Panc1 (cell line): ENCODE measurements at places on chromosomes 16 and 17.
A peak's percentile ranks its signal among the peaks of the same experiment; 100 is the strongest.

DNA sequence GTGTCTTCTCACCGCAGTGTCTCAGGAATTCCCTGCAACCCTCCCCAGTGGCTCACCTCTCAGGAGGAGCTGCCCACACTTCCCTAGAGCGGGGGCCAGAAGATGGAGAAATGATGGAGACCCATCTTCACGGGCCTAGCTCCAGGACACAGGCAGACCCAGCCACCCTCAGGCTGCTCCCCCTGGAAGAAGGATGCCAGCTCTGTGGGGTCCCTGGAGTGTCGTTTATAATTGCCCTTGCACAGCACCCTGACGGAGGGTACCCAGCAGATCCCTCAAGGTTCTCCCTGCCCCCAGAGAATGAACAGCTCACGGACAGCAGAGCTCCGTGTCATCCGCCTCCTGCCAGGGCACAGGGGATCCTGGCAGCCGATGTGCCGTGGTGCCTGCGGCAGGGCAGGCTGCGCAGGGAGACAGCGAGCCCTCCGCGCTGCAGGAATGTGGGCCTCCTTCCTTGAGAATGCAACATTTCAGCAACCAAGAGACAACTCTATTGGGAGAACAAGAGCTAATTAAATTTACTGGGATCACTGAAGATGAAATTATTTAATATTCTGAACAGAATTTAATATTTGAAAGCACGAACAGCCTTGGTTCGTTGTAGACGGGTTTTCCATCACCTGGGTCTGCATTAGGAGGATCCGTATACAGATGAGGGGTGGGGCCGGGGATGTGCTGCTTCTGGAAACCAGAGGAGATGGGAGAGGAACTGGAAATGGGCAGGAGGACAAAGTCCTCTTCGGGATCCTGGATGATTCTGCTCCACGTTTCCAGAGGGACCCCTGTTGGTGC lies 21.0 kb upstream of the RBFOX3 start:
- no peak for DNase-seq

DNA sequence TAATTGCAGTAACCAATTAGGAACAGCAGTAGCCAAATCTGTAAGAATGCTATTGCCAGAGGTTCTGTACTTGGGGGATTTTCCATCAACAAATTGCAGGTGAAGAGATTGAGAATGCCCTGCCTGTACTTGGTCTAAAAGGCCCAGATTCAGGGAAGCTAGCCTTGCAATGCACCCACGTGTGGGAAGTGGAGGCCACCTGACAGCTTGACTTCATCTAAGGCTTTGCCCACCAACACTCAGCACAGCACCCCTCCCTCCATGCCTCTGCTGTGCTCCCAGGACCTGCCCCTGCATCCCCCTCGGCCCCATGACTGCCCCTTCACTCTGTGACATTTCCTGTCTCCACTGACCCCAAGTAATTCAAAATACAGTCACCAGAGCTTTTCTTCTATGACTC lies 79.1 kb upstream of the CDH5 start:
- DNase-seq, result no peak

GRCh38 chr17:60934723-60935122 lies 257.1 kb downstream of the BCAS3 start:
- no peak for DNase-seq

DNA sequence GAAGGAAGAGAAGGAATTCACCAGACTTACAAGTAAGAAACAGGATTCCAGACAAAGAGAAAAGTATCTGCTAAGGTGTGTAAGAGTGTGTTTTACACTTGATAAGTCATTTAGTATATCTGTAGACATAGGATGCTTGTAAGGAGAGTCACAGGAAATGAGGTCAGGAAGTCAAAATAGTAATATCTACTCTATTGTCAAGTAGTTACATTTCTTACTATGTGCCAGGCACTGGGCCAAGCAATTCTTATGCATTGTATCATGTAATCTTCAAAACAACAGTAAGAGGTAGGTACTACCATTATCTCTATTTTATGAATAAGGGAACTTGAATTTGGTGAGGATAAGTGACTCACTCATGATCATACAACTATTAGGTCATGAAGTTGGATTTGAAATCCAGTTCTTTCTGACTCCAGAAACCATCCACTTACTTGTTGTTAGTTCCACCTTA lies 129.1 kb downstream of the SNX11 start:
- DNase-seq, result no peak

DNA sequence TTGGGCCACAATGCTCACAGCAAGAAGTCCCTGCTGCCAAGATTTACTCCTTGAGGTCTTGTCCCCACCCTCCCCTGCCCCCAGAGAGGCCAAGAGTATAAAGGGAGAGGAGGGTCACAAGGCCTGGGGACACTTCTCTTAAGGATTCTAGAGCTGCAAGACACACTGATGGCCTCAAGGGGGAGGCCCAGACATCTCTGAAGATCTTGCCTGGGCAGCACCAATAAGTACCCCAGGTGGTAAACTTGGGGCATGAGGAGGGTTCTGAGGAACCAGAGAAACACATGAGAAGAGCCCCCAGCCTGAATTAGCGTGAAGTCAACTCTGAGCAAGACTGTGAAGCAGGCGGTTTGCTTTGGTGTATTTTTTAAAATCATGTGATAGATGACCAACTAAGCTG lies 26.8 kb upstream of the MTMR4 start:
- DNase-seq, result no peak

GRCh38 chr16:10978871-10979446 lies 34.6 kb downstream of the CLEC16A start:
- no peak for DNase-seq

DNA sequence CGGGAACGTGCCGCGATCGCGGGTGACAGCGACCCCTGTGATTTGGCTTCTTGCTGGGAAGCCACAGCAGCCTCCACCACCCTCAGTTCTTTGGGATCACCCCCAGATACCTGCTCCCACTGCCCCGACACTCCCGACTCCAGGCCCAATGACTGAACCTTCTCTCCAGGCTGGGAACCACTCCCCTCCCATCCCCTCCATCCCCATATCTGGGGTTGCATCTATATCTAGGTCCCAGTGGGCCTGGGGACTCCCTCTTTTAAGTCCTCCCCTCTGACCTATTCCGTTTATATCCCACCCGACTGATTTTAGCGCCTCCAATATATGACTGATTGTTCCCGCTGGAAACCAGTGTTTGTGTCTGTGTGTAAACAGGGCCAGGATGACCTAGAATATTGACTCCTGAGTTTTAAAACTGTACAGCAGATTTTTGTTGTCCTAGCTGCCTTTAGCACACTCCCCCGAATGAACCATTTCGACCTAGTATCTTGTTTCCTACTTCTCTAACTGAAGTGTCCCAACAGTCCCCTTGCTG lies 667 bp downstream of the PSMD3 start:
- no peak for DNase-seq

DNA sequence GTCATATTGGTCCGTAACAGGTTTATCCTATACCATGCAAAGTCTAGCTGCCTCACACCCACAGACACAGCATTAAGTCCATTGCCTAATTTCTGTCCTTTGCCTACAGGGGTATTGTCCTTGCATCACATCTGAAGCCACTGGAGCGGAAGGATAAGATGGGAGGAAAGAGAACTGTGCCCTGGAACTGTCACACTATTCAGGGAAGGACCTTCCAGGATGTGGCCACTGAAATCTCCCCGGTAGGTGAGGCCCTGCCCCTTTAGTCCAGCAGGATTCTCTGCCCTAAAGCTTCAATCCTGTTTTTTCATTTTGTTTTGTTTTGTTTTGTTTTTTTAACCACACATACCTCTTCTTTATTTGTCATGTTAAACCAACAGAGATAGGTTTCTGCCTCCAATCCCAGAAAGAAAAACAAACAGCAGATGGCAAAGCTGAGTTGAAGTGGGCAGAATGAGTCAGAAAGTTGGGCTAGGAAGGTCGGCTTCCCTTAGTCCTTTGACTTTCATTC lies 2.2 kb upstream of the EFTUD2 start:
- no peak for DNase-seq

DNA sequence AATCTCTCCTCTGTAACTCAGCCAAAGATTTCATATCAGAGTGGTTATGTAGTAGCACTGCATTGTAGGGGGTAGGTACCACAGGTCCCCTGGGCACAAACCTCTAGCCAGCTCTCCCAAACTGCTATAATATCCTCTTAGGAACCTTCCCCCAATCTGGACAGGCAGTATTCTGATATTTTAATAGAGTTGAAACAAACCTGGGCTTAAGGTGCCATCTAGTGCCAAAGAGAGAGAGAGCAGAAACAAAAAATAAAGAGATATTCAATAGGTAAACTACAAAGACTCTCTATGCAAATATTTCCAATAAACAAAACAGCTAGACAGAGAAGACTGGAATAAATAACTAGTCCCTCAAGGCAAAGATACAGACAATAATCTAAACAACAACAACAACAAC lies 1070.0 kb downstream of the CDH11 start:
- peak; percentile 4 for DNase-seq

GRCh38 chr17:10857976-10858375 lies 20.1 kb upstream of the PIRT start:
- no peak for DNase-seq

DNA sequence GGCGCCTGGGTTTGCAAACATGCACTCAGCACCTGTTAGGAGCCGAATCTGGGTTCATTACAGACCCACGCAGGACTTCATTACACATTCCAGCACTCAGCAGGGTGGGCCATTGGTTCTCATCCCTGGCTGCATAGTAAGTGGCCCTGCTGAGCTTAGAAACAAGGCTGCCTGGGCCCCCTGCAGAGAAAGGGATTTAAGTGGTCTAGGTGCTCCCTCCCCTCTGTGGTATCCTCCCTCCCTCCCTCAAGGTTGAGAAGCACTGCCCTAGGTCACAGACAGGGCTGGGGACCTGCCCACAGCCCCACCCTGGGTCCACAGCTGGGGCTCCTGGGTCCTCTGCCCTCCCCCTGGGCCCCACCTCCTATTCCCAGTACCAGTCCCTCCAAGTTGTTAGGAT lies 28.3 kb downstream of the WNT3 start:
- no peak for DNase-seq

DNA sequence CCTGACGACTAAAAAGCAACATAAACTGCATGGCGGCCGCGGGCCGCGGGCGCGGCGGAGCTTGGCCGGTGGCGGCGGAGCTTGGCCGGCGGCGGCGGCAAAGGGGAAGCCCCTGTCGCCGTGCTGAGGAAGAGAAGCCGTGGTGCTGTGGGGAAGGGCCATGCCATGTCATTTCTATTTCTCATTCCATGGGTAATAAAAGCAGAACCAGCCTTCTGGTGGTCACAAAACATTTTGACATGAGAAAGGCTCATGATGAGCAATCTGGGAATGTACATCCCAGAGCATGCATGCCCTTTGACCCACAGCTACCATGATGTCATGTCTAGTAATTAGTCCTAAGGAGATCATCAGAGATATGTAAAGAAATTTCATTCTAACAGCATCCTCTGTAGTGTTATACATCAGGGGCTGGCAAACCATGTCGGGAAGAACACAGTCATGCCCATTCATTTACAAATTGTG lies 23.9 kb upstream of the HEATR6 start:
- DNase-seq, result no peak

GRCh38 chr16:8733849-8734540 lies 59.6 kb downstream of the ABAT start:
- DNase-seq, result no peak

- no peak for DNase-seq
Observed at GRCh38 chr16:57601801-57602478, 26.5 kb upstream of the ADGRG1 start.

DNA sequence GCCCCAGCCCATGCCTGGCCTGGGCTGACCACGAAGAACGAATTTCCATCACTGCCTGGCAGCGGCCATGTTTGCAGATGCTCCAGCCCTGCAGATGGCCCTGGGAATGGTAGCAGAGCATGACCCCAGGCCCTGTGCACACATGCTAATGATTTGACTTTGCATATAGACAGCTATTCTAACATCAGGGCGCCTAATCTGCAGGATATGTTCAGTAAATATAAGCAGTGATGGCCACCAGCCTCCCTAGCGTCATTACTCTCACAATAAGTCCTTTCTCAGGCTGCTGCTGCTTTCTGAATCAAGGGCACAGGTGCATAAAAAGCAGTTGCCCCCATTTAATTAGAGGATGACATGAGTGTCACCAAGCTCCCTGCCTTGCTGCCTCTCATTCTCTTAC lies 24.2 kb downstream of the DNAH9 start:
- DNase-seq, result no peak

GRCh38 chr17:63973930-63974593 lies 1.3 kb upstream of the SCN4A start:
- no peak for DNase-seq

DNA sequence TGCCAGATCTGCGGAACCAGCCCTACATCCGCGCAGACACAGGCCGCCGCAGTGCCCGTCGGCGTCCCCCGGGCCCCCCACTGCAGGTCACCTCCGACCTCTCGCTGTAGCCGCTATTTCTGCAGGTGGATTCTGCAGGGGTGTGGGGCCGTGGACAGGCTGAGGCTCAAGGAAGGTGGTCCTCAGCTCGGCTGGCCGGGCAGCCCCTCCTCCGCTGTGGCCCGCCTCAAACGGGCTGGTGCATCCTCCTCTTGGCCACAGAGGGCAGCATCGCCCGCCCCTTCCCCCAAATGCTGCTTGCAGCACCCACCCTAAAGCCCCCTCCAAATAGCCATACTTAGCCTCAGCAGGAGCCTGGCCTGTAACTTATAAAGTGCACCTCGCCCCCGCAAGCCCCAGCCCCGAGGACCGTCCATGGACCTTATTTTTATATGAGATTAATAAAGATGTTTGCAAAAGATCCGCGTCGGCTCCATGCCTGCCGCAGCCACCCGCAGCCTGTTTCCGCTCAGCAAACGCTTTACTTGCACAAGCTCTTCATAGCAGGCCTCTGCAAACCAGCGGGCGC lies 14.9 kb downstream of the SPATA32 start:
- no peak for DNase-seq

DNA sequence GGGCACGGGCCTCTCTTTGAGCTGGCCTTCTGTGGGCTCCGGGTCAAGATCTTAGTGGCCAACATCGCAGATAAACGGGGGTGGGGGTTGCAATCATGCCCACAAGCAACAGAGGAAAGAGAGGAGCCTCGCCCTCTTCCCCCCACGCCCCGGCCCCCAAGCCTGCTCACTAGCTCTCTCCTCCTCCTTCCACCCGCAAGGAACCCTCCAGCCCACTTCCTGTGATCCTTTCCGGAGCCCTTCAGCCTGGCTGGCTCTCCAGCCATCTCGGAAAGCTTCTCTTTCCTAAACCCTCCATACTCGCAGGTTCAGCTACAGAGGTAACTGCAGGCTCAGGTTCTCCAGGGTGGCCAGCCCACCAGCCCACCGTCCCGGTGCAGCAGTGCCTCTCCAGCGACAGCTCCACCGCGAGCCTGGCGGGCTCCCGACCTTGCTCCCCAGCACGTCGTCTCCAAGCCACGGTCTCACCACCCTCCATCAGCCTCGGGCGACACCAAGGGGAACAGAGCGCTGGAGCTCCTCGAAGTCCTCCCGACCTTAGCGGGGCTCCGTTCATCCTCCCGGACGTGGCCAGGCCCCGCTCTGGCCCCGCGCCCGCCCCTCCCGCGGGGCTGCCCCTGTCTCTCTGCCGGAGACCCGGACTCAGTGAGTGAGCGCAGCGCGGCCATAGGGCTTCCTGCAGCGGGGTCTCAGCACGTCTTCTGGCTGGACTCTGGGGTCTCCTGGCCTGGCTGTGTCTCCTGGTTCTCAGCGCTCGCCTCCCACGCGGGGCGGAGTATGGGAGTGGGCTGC lies 12.9 kb upstream of the ODF4 start:
- no peak for DNase-seq
